Pancreas (tissue), 10 donors: ENCODE measurements at places on chromosomes 7 and 10. TPM values are rescaled to one million over a fixed set of nuclear protein-coding genes. Genes with fewer than 3 reads are reported as not detected.

MKX gene
- total RNA-seq: 0.16 TPM

FZD1 gene
- total RNA-seq: 10.5 TPM

GPER1 gene
- total RNA-seq: 0.60 TPM

- no peak for DNase-seq
Measured at GRCh38 chr7:106535234-106535932, 125.6 kb downstream of the CCDC71L start.

DNA sequence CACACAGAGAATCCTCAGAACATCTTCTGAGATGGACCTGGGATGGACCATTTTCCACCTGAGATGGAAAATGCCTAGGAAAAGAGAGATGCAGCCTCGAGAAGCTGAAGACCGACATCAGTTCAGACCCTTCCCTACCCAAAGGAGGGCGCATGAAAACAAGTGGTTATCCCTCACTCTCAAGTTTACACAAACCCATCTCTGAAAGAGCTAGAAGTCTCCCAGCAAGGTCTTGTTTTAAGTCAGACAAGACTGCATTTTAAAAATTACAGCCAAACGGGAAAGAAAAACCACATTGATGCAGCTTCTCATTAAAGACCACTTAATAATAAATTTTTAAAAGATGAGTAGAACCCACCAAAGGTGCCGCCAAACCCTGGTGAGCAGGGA, 1.3 kb downstream of the RAPGEF5 start:
- no peak for DNase-seq

DNA sequence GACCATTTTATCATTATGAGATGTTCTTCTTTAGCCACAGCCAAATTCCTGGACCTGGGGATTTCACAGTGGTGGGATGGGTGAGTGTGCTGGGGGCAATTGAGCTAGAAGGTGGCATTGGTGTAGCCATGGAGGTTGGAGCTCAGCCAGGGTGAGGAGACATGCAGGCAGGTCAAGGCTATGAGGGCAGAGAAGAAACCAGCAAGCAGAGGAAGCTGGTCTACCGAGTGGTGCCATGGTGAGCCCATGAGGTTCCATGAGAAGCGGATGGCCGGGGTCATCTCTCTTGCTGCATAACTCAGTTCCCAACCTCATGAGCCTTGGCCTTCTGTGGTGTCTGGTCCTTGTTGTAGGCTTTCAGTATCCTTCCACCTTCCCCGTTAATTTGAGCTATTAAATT, 91.4 kb downstream of the CARD11 start:
- no peak for DNase-seq
